ENCODE measurements at places on chromosomes 4 and X.

DNA sequence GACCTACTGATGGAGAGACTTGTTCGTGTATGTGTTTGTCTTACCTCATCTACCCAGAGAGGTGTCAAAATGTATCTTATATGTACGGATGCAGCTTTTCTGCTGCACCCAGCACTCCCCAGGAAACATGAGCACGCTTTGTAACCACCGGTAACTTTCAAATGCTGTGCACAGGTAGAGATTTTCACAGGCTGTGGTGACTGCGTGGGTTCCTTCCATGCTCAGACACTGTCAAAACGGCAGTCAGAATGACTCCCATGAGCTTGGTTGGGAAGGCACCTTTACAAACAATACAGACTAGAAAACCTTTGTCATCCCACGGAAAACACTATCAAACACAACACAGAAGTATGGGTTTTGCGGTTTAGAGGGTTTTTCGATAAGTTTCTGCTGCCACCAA lies 28.2 kb downstream of the F11 start:
- no peak for DNase-seq

DNA sequence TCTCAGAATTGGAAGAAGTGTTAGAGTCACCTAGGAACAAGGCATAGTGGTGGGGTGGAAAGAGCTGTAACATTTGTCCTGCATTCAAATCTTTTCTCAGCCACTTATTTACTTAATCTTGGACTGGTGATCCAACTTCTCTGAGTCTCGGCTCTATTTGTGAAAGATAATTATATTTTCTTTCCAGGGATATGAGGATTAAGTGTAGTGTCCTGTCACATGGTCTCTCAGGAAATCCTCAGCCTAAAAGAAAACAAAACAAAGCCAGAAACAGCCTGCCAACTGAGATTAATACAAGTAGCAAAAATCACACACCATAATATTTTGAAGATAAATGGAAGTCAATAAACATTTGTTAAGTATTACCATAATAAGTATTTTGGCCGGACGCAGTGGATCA lies 33.3 kb upstream of the ETNPPL start:
- no peak for DNase-seq

DNA sequence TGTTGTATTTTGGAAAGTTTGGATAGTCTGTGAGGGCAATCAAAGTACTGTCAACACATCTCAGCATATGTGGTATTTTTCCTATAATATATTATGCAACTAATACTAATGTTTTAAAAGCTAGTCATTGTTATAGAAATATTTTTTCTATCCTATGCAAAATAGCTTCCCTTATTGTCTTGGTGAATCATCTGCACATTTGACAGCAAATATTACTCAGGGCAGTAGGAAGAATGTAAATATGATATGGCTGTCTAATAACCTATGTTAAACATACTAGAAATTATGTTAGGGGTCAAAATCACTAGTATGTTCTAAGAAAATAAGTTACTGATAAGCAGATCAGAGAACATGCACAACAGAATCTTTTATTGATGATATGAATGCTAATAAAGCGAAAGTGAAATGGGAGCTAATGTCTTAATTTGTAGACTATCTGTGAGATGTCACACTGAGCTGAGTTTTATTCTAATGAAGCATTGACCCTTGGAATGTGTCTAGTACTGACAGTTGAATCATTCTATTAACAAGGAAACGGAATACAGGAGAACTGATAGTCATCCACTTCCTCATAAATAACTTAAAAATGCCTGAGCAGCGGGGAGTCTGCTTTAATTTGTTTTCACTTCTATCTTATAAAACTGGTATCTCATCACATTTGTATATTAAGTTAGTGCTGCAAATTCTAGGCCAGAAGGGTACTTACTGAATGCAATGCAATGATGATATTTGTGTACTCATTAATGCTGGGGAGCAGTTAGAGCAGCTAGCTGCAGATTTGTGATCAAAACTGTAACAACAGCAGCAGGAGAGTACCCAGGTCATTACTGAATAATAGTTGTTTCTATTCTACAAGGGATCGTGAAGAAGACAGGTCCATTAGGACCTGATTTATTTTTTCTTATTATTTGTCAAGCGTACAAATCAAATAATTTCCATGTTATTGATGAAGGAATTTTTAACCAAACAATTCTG lies 440.3 kb upstream of the AADAT start:
- no peak for DNase-seq

GRCh38 chr4:83285055-83285407 lies 433 bp upstream of the COQ2 start:
- peak; percentile 8 for DNase-seq

GRCh38 chrX:46140272-46140671 lies 404.9 kb downstream of the ZNF674 start:
- no peak for DNase-seq

DNA sequence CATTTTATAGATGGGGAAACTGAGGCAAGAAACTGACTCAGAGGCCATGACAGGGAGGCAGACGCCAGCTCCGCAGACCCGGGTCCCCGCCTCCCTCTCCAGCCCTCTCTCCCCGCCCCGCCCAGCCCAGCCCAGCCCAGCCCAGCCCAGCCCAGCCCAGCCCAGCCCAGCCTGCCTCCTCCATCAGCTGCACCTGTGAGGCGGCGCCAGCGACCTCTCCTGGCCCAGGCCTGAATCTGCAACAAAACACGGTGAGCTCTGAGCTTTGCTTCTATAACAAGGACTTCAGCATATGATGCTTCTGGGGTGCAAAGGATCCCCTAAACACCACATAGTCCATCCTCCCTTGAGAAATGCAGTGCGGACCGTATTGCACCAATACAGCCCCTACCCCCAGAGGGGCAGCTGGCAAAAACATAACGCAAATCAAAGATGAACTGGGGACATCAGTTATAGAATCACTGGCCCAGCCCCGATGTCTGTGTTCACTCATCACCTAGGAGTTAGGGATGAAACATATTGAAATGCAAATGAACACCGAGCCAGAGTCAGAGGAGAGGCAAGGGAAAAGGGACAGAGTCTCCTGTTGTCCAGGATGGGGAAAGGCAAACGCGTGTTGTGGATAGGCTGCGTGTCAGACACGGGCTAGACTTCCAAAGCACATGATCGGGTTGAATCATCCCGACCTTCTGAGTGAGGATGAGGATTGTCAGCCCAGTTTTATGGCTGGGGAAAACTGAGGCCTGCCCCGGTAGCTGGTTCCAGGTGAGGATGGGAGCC lies 216.1 kb upstream of the PSAPL1 start:
- DNase-seq: no peak
